ENCODE measurements at places on chromosomes 5 and 9. TPM values are rescaled to one million over a fixed set of nuclear protein-coding genes. Genes with fewer than 3 reads are reported as not detected.

CD14 gene
- 0.97 TPM for total RNA-seq

PCDHGC4 gene
- 2.6 TPM for total RNA-seq

TMEM252 gene
- not detected for total RNA-seq

IL6ST gene
- total RNA-seq = 281 TPM

HAUS6 gene
- 23.7 TPM for total RNA-seq

ZNF300 gene
- total RNA-seq = 6.9 TPM

COL15A1 gene
- 1.7 TPM for total RNA-seq

SPINK4 gene
- total RNA-seq = not detected

COL27A1 gene
- total RNA-seq = 23.3 TPM

MEGF9 gene
- 5.5 TPM for total RNA-seq

HEXB gene
- total RNA-seq = 187 TPM

TYRP1 gene
- 0.43 TPM for total RNA-seq

ZFP37 gene
- 1.6 TPM for total RNA-seq

LRRC19 gene
- total RNA-seq = not detected

SLC46A2 gene
- total RNA-seq = not detected

RXFP3 gene
- under 0.01 TPM for total RNA-seq

SAXO1 gene
- total RNA-seq = not detected

UBTD2 gene
- total RNA-seq = 23.7 TPM

DMRTA1 gene
- total RNA-seq = 0.32 TPM

CEL gene
- under 0.01 TPM for total RNA-seq

KCNN2 gene
- 2.6 TPM for total RNA-seq

AMBP gene
- not detected for total RNA-seq

ANKRD31 gene
- under 0.01 TPM for total RNA-seq

UBE2QL1 gene
- total RNA-seq = not detected

ARL14EPL gene
- not detected for total RNA-seq

GMCL2 gene
- not detected for total RNA-seq

ECSCR gene
- not detected for total RNA-seq

TMEM174 gene
- total RNA-seq = not detected

C9orf153 gene
- total RNA-seq = not detected

IRX2 gene
- total RNA-seq = 3.0 TPM

All from fibroblast of villous mesenchyme (primary cell).